Vagina (tissue), 2 donors: ENCODE measurements at places on chromosomes 6 and 20.
A peak's percentile ranks its signal among the peaks of the same experiment; 100 is the strongest.

GRCh38 chr6:81900616-81901015 lies 148.1 kb upstream of the TENT5A start:
- no peak for DNase-seq

- no peak for DNase-seq
These were observed 18.9 kb upstream of the MTHFD1L start for GRCh38 chr6:150846641-150847040.

DNA sequence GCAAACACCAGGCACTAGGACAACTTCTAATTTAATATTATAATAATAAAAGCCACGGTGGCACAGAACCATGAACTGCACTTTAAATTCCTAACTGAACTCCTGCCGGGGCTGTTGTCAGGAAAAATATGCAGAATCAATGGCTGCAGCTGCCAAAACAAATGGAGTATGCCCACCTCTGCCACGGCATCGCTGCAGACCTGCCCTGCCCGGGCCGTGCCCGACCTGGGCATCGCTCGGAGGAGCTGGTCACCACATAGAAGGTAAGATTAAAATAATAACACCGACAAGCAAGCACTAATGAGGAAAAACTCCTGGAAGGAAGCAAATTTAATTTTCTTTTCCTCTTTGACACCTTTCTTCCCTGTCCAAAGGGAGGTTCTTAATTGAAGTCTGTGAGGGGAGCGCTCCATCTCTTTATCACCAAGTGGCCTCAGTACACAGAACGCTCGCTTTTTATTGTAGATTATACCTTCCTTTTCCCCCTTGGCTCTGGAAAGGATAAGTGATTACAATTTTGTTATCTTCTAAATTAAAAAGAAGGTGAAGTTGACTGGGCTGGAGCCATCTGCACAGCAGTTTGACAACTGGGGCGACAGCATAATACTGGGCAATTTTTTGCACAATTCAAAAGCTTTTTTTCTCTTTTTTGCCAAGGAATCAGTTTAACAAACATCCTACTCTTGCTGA lies 351.3 kb downstream of the ZFAND3 start:
- no peak for DNase-seq

GRCh38 chr6:148497257-148497656 lies 154.6 kb downstream of the SASH1 start:
- DNase-seq = no peak

DNA sequence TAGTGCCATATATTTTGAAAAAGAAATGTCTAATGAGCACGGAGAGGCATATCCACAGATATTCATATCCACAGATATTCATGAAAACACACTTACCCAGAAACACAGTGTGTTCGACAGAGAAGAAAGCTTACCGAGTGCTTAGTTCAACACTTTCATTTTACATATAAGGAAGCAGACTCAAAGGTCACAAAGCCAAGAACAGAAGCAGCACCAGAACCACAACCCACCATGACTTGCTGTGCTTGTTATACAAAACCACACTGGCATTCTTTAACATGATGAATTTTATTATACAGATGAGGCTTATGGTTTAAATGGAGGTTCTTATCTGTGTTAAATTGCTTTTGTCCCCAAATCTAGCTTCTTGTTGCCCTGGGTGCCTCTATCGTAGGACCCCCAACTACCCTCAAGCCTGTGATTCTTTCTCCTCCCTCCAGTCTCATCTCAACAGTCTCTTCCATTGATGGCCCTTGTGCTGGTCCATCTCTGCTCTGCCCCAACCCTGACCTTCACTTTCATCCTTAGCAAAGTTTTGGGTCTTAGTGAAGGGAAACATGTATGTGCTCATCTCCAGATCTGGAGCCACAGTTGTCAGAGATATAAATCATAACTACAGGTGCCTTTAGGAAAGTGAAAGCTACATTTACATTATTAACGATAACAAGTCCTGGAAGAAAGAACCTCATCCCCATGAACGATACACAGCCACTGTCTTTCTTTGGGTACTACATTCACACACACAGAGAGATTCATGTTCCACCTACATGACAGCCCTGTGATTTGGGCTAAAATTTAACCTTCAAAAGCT lies 40.0 kb downstream of the SF3B5 start:
- no peak for DNase-seq

DNA sequence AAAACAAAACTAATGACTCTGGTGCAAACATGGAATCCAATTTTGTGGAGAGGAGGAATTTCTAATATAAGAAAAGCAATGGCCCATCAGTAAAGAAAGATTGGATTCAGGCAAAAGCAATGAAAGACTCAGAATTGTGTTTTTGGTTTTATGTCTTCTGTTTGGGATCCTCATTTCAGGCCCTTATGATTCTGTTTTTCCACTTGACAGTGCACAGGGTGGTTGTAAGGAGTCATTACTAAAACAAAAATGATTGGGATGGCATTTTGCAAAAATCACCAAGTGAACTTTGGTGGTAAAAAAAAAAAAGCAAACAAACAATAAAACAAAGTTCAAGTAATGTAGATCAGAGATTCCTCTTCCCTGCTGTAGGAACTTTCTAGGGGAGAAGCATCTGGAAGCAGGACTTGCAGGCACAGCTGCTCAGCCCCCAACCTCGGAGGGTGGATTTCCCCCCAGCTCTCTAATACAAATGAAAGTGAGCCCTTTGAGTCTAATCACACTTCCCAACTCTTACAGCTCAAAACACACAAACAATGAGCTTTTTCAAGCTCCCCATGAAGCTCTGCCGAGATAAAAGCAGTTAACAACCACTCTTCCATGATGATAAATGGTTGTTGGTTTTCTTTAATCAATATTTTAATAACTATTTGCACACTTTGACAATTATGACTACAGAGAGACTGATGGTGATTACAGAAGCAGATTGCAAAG lies 177.7 kb downstream of the ZDHHC14 start:
- peak; percentile 20 for DNase-seq

DNA sequence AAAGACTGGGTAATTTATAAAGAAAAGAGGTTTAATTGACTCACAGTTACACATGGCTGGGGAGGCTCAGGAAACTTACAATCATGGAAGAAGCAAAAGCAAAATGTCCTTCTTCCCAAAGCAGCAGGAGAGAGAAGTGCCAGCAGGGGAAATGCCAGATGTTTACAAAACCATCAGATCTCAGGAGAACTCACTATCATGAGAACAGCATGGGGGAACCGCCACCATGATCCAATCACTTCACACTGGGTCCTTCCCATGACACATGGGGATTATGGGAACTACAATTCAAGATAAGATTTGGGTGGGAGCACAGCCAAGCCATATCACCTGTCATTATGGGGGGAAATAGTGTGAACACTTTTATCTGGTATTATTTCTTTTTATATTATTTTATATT lies 557.2 kb downstream of the EYS start:
- no peak for DNase-seq

GRCh38 chr6:165969184-165969583 lies 198.5 kb downstream of the TBXT start:
- no peak for DNase-seq

DNA sequence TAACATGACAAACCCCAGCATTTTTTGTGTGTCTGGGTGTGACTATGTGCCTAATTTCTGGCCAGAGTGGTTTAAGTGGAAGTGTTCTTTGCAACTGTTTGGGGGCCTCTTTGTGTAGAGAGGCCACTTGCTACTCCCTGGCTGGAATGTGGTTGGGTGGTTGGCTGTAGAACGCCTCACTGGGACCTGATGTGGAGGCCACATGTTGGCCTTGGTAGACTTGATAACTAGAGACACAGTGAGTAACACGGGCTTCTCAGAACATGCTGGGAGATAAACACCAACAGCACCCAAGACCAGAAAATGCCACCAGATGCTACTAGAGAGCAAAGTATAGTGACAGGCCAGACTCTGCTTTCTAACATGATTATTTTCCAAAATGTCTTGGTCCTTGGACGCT lies 111.2 kb upstream of the ZFP64 start:
- peak; percentile 67 for DNase-seq

GRCh38 chr20:34564833-34565232 lies 6.3 kb downstream of the MAP1LC3A start:
- DNase-seq = no peak

- DNase-seq = no peak
These were observed 586.6 kb downstream of the KIF16B start for GRCh38 chr20:15986690-15987089.

GRCh38 chr20:2656471-2657117 lies 4.2 kb downstream of the NOP56 start:
- DNase-seq = no peak

DNA sequence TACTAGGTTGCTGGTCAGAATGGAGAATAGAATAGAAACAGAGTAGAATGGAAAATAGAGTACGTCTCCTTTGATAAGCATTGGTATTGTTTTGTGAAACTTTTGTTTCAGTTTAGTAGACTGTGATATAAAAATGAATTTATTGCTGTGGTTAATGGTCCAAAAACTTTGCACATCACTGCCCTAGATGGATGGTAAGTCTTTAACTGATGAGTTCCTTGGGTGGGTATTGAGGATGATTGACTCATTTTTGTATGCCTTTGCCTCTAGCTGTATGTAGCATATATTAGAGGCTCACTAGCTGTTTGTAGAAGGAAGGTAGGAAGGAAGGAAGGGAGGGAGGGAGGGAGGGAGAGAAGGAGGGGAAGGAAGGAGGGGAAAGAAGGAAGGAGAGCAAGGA lies 48.3 kb downstream of the ZDHHC14 start:
- no peak for DNase-seq

- no peak for DNase-seq
These were observed 48.9 kb downstream of the GGTLC1 start for GRCh38 chr20:23939641-23940040.

GRCh38 chr20:24096264-24096663 lies 107.7 kb upstream of the GGTLC1 start:
- no peak for DNase-seq

- DNase-seq = no peak
These were observed 89.2 kb downstream of the ARID1B start for GRCh38 chr6:156866220-156867015.

DNA sequence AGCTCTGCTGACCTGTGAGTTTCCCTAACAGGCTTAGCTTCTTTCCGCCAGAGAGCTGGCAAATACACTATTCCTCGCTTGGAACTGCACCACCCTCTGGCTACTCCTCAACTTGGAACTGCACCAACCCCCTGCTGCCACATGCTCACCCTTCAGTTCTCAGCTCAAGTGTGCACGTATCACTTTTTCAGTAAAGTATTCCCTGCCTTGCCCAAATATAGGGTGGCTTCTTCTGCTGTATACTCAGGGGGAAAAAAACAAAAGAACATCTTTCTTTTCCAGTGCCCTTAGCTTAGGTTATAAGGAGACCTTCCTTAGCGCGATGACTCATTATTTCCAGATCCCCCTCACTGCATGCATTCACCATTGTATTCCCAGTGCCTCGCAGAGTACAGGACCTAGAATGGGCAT lies 21.2 kb downstream of the GNAS-AS1 start:
- no peak for DNase-seq

DNA sequence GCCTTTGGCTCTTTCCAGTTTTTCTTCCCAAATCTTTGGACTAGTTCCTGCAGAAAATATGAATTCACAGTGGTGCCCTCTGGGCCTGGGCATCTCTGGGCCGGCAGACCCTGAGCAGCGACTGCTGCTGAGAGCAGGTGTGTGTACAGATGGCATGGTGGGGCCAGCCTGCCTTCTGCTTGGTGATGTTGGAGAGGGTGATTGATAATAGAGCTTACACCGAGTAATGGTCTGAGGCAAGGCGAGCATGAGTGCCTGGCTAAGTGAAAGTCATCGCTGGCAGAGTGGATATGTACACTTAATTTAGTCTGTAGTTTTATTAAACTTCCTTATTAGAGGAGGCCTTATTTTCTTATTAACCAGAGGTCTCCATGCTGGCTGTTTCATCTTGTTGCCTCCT lies 156.9 kb downstream of the CDKAL1 start:
- DNase-seq = no peak

DNA sequence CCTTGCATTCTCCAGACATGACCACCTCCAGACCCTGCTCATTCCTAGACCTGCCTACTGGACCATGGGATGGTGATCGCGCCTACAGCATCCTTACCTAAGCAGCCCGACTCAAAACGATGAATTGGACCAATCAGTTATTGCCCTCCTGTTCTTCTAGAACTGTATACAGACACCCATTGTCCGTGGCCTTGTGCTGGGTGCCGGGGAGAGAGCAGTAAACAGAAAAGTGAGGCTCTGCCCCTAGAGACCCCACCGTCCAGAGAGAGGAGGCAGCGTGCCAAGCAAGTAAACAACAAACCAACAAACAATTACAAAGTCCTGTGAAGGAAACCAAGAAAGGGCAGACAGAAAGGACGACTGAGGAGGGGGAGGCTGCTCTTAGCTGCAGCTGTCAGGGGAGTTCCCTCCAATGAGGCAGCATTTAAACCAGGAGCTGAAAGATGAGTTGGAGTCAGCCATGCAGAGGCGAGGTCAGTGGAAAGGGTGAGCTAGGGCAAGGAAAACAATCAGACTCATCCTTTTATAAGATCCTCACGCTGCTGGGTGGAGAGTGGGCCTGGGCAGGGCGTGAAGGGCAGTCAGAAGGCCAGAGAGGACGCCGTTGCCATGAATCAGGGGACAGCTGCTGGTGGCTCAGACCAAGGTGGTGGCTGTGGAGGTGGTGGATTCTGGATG lies 37.6 kb upstream of the BLCAP start:
- DNase-seq = peak; percentile 64

- DNase-seq = no peak
These were observed 71.2 kb upstream of the SLCO4A1 start for GRCh38 chr20:62570897-62571668.

DNA sequence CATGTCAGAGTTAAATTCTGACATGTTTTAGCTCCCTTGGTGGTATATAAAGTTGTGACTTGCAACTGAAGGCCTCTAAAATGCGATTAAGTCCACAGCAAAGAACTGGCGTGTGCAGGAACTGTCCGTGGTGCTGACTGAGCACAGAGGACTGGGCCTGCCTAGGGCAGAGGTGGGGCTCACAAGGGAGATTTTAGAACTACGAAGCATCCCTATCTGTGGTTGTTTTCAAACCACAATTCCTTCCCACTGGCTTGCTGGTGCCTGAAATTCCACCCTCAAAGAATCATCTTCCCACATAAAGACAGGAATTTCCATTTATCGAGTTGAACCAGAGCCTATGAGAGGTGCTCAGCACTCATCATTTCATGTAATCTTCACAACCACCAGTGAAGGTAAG lies 30.1 kb downstream of the RIMS4 start:
- no peak for DNase-seq

GRCh38 chr6:68333442-68333841 lies 301.6 kb upstream of the ADGRB3 start:
- no peak for DNase-seq

DNA sequence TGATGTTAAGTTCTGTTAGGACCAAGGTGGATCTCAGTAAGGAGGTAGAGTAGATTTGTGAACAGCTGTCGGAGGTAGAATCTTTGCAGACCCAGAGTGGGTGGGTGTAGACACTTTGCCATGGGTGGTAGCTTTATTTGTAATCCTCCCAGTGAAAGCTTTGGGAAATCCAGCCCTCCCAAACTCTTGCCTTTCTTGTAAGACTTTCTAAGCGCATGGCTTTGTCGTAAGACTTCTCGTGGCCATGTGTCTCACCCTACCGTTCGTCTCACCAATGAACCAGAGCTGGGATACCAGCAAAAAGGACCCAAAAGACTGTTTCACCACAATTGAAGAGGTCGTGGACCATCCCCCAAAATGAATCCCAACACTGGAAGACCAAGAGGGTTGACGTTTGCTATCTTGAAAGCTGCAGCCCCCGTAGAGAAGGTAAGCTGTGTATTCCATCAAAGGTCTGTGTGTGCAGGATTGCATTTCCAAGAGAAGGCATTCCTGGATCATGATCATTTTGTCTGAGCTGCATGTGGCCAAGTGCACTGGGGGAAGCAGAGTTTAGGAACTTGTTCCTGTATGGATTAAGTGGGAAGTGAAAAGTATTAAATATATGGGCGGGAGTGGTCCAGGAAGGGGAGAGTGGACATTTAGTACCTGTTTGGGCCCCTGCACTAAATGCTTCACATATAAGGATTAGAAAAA lies 5.8 kb upstream of the TMEM14A start:
- DNase-seq = no peak
